Small intestine (tissue), 16 donors: ENCODE measurements at places on chromosomes 5 and 9. TPM values are rescaled to one million over a fixed set of nuclear protein-coding genes. Genes with fewer than 3 reads are reported as not detected.

Gene LCN1
- not detected for polyA plus RNA-seq

Gene OSMR
- 0.22 TPM for polyA plus RNA-seq

Gene TAF1L
- not detected for polyA plus RNA-seq

Gene FAM169A
- polyA plus RNA-seq, result 2.2 TPM

Gene CNTFR
- polyA plus RNA-seq, result 8.7 TPM

Gene CCDC183
- polyA plus RNA-seq, result 1.6 TPM

Gene DMRTA1
- polyA plus RNA-seq, result 0.12 TPM

Gene CCDC192
- polyA plus RNA-seq, result not detected

Gene MARCOL
- not detected for polyA plus RNA-seq

Gene PIP5K1B
- 54.0 TPM for polyA plus RNA-seq

Gene CHD1
- 20.3 TPM for polyA plus RNA-seq

Gene CCT5
- 101 TPM for polyA plus RNA-seq

Gene CMYA5
- 0.61 TPM for polyA plus RNA-seq

Gene OR1N1
- polyA plus RNA-seq, result not detected

Gene LCN10
- polyA plus RNA-seq, result 1.1 TPM

Gene LHX2
- not detected for polyA plus RNA-seq
